Activated naive CD4-positive, alpha-beta T cell (primary cell): ENCODE measurements at places on chromosomes 5 and 9.

DNA sequence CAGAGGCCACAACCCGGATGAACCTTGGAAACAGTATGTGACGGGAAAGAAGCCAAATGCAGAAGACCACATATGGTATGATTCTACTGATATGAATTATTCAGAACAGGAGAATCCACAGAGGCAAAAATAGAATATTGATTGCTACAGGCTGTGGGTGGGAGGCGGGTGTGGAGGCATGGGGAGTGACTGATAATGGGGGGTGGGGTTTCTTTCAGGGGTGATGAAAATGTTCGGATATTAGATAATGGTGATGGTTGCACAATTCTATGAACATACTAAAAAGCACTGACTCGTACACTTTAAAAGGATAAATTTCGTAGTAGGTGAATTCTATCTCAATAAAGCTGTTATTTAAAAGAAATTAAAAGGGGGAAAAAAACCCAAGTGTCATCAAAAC, 10.7 kb downstream of the IL4 start:
- DNase-seq: no peak

- DNase-seq: no peak
Measured at GRCh38 chr9:35748242-35748857, 678 bp downstream of the GBA2 start.

- DNase-seq: no peak
Measured at GRCh38 chr5:95191330-95191729, 93.6 kb downstream of the MCTP1 start.

GRCh38 chr5:89929173-89929572, 480.4 kb downstream of the CETN3 start:
- DNase-seq: no peak

DNA sequence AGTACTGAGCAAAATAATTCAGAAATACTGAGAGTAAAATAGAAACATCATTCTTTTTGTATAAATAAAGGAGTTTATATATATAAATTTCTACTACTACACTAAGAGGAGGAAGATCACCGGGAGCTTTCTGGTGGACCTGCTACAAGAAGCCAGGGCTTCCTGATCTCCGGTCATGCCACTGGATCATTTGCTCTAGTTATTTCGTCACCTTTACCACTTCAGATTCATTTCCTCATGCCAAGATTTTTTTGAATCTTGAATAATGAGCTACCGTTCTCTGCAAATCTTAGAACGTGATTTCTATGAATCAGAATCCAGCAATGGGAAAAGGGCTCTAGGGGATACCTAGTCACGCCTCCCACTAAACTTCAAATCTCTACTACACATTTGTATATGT, 51.9 kb upstream of the TBC1D9B start:
- DNase-seq: no peak

GRCh38 chr5:164191240-164191639, 685.8 kb downstream of the MAT2B start:
- DNase-seq: no peak

DNA sequence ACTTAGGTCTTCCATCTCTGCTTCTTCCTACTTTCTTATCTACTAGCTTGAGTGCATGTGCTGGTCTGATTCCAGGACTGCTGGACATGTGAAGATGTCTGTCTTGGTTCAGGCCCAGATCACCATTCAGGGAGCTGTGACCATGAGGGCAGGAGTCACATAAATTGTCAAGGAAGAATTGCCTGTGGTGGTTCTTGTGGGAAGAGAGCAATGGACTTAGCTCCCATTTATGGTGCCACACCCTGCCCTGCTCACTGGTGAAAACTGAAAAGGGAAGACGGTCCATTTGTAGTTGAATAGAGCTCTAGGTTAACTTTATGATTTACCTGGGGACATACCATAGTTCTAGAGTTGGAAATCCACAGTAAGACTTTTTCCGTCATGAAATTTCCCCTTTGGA, 244.3 kb upstream of the ZNF608 start:
- DNase-seq: no peak

- DNase-seq: no peak
Measured at GRCh38 chr5:91272858-91273257, 110.3 kb downstream of the ARRDC3 start.

GRCh38 chr5:125883223-125883622, 540.0 kb upstream of the GRAMD2B start:
- DNase-seq: no peak

DNA sequence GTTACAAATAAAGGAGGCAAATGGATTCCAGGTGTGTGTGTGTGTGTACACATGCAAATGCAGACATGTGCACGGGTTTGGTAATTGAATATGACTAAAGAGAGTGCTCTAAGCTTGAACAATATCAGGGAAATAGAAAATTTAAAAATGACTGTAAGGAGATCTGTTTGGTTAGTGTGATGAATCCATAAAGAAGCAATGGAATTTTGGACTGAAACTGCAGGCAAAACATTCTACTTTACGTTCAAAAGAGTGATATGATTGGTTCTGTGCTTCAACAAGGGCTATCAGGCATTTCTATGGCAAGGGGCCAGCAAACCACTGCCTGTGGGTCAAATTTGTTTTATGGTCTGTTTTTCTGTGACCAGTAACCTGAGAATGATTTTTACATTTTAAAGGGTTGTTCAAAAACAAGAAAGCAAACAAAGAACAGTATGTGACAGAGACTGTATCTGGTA, 332.8 kb upstream of the KLF9 start:
- DNase-seq: no peak
